AG08396 (cell line): ENCODE measurements at places on chromosomes 6 and 20.

GRCh38 chr6:30819297-30819917, 64.9 kb upstream of the DDR1 start:
- DNase-seq, result no peak

DNA sequence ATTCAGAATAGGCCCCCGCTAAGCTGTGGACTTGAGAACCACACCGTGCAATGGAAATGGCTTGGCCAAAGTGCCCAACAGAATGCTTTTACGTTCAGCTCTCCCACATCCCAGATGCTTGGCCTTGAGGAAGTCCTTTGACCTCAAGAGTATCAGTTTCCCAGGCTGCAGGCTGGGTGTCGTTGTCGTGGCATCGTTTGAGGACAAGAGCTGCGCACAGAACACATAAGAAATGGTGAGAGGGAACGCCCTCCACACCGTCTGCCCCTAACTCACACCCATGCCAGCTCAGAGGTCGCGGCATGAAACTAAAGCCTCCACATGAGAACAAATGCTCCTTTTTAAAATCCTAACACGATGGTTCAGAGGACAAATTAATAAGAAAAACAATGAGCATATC, 37.0 kb downstream of the NFATC2 start:
- no peak for DNase-seq

- DNase-seq, result no peak
Measured at GRCh38 chr20:36827541-36828279, 48.2 kb upstream of the TLDC2 start.

- no peak for DNase-seq
Measured at GRCh38 chr6:168116975-168117899, 38.2 kb upstream of the FRMD1 start.

- no peak for DNase-seq
Measured at GRCh38 chr20:54368570-54368969, 106.8 kb upstream of the DOK5 start.

DNA sequence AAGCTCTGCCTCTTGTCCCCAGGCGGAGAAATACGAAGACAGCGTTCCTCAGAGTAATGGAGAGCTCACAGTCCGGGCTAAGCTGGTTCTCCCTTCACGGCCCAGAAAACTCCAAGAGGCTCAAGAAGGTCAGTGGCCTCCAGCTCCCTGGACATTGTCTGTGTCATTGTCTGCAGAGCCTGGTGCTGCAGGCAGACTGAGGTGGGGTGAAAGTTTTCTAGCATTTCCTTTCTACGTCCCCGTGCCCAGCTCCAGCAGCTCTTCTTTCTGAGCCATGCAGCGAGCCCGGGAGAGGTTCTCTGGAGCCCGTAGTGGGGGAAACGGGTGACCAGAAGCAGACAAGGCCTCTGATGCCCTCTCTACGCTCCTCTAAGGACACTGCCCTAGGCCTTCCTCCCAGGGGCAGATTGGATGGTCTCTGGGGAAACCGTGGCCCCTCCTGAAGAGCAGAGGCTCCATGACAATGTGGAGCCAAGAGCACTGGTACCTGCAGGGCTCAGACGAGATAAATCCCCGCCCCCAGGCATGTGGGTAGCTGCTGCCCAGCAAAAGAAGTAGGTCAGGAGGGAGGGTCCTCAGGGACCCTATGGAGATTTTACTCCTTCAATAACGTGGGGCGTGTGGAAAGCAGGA, 58.4 kb downstream of the EZR start:
- DNase-seq, result no peak

DNA sequence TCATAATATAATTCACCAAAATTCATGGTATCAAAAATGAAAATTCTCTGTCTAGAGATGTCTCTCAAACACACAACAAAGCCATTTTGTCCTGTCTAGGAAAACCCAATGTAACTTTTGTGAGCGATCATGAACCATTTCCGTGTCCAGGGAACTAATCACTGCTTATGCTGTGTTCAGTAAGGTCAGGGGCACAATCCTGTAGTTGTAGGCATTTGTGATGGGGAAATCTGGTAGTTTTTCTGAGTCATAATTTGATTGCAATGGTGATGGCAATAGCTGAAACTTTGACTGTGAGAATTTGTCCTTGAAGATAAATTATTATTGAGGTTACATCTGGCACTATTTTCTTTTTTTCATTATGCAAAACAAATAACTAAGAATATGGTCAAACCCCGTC, 21.0 kb upstream of the GCLC start:
- DNase-seq, result no peak

DNA sequence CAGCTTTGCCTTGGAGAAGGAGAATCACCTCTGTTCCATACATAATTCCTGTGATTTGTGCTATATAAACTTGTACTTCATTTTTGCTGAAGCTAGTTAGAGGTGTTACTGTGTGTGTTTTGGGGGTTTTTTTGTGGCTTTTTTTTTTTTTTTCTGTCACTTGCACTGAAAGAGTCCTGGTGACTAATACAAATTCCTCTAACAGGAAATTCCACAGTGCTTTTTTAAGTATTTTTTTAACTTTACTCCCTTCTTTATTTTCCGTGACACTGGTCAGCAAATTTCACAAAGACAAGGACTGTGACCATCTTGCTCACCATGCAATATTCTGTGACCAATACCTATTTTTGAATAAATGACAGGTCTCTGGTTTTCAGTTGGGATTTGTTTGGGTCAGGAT, 110.5 kb downstream of the ISM1 start:
- no peak for DNase-seq

DNA sequence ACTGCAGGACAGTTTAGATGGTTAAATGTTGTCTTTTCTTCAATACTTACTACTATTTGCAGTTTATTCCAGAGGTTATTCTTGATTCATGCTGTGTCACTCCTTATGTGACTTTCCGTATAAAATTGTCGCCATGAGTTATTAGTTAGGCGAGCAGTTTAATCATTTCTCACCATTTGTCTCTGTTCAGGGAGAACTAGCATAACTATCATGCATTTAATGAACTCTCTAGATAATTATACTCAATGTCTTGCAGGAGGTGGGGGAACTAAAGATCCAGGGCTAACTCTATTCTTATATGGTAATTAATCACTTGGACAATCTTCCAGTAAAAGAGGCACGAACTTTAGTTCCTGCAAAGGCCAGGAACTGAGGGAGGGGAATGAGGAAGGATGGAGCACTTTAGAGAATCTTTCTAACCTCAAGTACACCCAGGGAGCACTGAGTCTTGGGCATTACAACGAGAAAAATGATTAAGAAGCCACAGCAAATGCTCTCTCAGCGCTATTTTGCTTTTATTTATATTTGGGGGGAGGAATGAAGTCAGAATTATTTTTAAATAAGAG, 58.3 kb downstream of the IYD start:
- no peak for DNase-seq

GRCh38 chr6:83221889-83222479, 28.8 kb downstream of the RWDD2A start:
- DNase-seq, result no peak

DNA sequence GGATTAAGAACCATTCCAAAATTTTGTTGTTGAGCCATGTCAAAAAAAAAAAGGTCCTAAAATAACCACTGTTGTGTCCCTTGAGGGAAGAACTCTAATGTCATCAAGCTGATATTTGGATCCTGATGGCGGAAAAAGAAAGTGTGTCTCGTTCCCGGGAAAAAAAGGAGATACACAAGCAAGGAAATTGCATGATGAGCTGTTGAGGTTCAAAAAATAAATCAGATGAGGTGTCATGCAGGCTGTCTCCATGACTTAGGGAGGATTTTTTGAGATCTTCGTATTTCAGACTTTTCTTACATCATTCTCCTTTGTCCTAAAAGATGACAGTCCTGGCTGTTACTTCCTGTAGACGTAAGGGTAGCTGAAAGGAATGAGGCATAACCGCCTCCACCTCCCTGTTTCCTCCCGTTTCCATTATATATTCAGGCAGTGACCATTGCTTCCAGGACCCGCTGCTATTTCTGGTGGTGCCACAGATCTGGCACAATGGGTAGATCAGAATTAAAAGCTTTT, 117.3 kb upstream of the TNFAIP3 start:
- no peak for DNase-seq

DNA sequence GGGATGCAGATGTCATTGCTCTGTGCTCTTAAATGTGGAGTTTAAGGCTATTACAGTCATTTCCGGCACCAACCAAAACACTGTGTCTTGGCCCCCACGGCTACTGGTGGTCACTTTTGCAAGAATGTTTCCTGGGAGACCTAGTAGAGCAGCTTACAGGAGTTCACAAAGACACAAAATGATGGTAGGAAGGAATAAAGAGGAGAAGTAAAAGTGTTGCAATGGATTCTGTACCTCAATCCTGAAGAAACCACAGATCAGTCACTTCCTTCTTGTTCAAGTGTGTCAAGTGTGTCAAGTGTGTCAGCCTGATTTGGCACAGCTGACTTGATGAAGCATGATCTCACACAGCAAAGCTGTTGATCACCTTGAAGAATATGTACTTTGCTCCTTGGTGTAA, 344.0 kb downstream of the PLCB1 start:
- DNase-seq, result no peak

- no peak for DNase-seq
Measured at GRCh38 chr6:32842690-32843089, 1.2 kb downstream of the PSMB8 start.

GRCh38 chr6:149053848-149054558, 263.5 kb upstream of the TAB2 start:
- no peak for DNase-seq

GRCh38 chr6:7445885-7446461, 56.4 kb downstream of the RIOK1 start:
- no peak for DNase-seq

GRCh38 chr6:139448051-139448649, 73.7 kb upstream of the CITED2 start:
- DNase-seq, result no peak
